Stimulated activated CD4-positive, alpha-beta T cell treated with anti-CD3 and anti-CD28 coated beads, Interleukin-2, amount 100 ng/mL, for 24 hours (primary cell): ENCODE measurements at places on chromosomes 3 and 15.

DNA sequence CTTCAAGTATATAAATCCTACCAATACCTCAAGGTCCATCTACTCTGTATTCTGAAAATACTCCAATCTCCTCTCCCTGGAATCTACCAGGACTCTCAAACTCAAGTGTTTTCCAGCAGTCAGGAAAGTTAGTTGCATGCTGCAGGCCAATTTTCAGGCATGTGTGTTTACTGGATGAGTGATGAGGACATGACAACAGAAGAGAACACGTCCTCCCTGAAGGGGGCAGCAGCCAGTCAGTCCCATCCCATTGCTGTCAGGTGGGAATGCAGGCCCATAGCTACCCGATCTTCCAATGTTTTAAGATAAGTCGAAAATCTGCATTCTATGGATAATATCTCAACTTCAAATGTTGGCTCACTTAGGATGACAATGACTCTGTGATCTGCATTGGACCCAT lies 496.2 kb downstream of the FHIT start:
- DNase-seq: no peak

GRCh38 chr3:73633453-73633852 lies 8.7 kb upstream of the PDZRN3 start:
- DNase-seq: no peak

- DNase-seq: no peak
Measured at GRCh38 chr3:133367956-133368355, 31.9 kb upstream of the BFSP2 start.

- DNase-seq: no peak
Measured at GRCh38 chr15:49060710-49061495, 14.7 kb upstream of the SECISBP2L start.

GRCh38 chr15:58401991-58402649 lies 29.7 kb upstream of the LIPC start:
- no peak for DNase-seq

- no peak for DNase-seq
Measured at GRCh38 chr15:57389991-57390390, 13.7 kb downstream of the CGNL1 start.

DNA sequence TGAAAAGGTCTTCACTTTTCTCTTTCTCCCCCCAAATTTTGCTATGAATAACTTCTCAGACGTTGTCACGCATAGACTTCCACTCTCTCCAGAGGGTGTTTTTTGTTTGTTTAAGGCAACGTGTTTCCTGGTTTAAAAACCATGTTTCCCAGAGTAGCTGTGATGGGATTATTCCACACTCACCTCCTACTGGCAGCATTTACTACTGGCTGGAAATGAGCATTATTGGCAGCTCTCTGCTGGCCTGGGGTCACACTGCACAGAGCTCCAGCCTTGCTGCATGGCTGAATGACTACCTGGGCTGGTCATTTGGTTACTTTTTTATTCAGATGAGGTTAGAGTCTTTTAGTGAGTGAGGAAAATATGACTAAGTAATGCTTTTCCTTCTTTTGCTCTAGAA lies 65.2 kb downstream of the RARB start:
- DNase-seq: no peak
